ENCODE measurements at places on chromosomes 6 and 20.
A peak's percentile ranks its signal among the peaks of the same experiment; 100 is the strongest.

- no peak for DNase-seq
Measured at GRCh38 chr20:48284837-48285236, 499.6 kb upstream of the SULF2 start.

DNA sequence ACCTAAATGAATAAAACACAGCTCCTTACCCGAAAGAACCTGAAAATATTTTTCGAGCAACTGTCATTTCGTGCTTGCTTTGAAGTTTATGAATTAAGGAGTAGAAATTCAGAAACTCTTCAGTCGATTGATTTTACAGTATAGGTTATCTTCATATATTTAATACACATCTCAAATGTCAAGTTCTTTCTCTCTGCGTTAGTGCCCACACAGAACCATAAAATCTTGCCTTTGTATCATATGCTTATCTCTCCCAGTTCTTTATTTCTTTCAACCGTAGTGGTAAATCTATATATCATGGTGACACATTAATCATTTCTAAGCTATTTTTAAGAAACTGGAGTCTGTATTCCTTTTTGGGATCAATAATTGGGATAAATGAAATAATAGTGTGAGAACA, 397.5 kb downstream of the CDKAL1 start:
- DNase-seq = no peak

DNA sequence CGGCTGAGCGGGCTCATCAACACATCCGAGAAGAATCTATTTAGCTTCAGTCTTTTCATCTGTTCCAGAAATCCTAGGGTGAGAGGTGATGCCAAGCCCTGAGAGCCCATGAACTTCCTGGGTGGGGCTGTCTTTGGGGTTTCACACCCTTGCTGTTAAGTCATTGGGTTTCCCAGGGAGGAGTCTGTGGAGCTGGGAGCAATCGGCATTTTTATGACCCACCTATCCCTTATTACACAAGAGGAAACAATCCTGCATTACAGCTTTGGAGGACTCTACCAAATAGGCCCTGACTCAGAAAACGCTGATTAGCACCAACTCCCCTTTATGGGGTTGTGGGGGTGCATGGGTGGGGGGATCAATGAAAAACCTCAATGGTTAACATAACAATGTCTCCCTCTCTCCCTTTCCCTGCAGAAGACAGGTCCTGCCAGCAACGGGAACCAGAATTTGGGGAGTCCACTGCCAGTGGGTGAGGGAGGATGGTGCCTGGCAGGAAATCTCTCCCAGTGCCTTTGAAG, 46.3 kb downstream of the EZR start:
- DNase-seq = no peak

- no peak for DNase-seq
Measured at GRCh38 chr6:94099072-94099471, 679.7 kb upstream of the EPHA7 start.

- DNase-seq = no peak
Measured at GRCh38 chr6:110509617-110510241, 33.3 kb upstream of the SLC22A16 start.

- DNase-seq = no peak
Measured at GRCh38 chr6:117555882-117556498, 46.3 kb downstream of the GOPC start.

DNA sequence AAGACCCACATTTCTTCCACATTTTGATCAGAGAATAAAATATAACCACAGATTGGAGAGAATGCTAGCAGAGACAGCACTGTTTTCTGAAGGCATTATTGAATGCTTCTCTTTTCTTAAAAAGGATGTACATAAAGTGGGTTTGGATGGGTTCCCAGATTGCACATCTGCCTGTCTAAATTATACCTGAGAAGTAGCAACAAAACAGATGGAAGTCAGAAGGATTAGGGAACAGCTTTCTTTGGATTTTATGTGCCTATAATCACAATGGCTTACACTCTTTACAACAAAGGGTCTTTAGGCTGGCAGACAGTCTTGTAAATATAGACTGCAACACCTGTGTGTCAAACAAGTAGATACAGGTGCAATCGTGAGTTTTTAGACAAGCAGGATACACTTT, 622.2 kb upstream of the MANEA start:
- no peak for DNase-seq

GRCh38 chr20:13276945-13277541, 56.0 kb downstream of the ISM1 start:
- no peak for DNase-seq

DNA sequence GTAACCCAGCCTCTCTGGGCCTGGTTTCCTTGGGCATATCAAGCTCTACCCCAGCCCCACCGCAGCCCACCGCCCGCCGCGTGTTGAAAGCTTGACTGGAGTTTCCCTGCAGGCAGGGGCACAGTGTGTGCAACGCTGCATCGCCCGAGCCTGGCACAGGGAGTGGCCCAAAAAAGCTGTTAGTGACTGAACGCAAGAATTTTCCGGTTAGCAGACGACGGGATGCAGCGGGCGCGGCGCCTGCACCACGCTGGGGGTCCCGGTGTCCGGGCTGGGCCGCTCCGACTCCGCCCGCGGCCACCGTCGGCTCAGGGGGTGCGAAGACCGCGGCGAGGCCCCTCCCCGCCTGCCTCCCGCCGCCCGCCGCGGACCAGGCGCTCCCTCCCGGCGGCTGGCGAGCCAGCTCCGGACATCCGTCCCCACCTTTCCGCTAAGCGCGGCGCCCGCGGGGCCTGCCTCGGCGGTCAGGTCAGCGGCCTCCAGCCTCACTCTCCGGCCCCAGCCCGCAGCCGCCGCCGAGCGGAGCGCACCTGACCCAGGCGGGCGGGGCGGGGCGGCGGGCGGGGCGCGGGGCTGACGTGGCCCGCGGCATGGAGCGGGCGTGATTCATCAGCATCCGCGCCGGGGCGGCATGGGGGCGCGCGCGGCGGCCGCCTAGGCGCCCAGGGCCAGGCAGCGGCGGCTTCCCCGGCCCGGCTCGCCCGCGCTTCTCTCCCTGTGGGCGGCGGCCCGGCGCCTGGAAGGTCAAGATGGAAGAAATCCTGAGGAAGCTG, at the start of gene ARFGEF3:
Gene ARFGEF3 (plus strand): TSS at position 602 of the 773 bp plus-strand sequence. CDS start 148 bp downstream, at position 750.
- DNase-seq = no peak

DNA sequence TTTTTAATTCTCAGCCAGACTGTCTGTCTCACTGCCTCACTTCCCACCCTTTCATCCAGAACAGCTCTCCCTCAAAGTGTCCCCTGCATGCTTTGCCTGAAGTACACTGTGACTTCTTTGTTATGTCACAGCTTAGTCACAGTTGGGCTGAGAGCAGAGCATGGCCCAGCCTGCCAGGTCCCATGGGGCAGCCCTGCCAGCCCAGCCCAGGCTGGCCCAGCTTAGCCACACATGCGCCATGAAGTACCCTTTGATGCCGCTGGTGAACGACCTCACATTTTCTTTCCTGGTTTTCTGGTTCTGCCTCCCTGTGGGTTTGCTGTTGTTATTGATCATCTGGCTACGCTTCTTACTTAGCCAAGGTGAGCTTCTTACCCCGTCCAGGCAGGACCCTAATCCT, at the start of gene ADIG:
Gene ADIG (plus strand): TSS at position 185 of the 400 bp plus-strand sequence. CDS start 54 bp downstream, at position 239.
- DNase-seq = peak; percentile 57

DNA sequence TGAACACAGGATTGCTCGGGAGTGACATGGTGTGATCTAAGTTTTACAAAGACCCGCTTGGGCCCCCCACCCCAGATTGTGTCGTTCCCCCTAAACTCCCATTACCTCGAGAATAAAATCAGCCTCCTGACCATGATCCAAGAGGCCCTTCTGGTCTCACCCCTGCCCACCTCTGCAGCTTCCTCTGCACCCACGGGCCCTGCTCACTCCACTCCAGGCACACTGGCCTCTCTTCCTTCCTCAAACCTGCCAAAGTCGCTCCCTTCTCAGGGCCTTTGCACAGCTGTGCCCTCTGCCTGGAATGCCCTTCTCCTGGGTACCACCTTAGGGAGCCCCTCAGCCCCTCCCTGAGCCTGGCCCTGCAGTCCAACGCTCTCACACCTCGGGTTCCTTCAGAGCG, 17.9 kb downstream of the TGM2 start:
- DNase-seq = no peak

DNA sequence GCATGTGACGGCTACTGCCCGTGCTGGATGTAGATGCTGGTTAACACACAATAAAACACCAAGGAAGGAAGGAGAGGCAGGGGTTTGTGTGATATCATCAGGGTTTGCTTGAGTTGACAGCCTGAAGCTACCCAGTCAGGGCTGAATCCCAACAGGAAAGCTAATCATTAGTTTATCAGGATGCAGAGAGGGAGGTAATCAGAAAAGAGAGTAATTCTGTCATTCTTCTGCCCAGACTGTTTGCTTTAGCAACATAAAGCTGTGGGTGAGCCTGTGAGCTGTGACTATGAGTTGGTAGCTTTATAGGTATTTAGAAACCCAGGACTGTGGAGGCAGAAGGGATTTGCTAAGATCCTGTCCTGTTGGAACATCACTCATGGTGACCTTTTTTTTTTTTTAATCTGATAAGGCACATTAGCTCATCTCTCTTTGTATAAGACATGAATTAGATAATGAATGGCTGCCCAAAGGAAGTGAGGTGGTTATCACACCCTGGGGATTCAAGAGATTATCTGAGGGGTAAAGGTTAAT, 79.3 kb downstream of the CAP2 start:
- no peak for DNase-seq

- DNase-seq = no peak
Measured at GRCh38 chr6:135905604-135906300, 54.3 kb downstream of the PDE7B start.

GRCh38 chr6:4441981-4442434, 306.6 kb upstream of the ECI2 start:
- DNase-seq = no peak

DNA sequence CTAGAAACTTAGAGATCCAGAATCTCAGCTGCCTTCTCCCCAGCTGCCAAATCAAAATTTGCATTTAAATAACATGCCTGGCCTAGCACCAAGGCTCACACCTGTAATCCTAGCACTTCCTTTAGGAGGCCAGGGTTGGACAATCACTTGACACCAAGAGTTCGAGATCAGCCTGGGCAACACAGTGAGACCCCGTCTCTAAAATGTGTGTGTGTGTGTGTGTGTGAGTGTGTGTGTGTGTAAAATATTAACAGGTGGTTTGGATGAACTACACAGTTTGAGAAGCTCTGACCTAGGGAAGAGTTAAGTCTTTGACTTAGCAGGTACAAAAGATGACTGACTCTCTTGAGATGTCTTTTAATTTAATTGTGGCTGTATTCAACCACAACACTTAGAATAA, 20.2 kb upstream of the CD2AP start:
- no peak for DNase-seq

- DNase-seq = no peak
Measured at GRCh38 chr6:88161940-88162339, 4.2 kb downstream of the CNR1 start.
